ENCODE measurements at places on chromosomes 4 and X. TPM values are rescaled to one million over a fixed set of nuclear protein-coding genes. Genes with fewer than 3 reads are reported as not detected.

Gene SPANXN3
- not detected for total RNA-seq

Gene CCDC110
- 1.0 TPM for total RNA-seq

Gene RTL3
- not detected for total RNA-seq

Gene RTL5
- 36.1 TPM for total RNA-seq

Gene DACH2
- 15.8 TPM for total RNA-seq

Gene MAOA
- total RNA-seq: 1.1 TPM

Gene ADGRG4
- not detected for total RNA-seq

Gene RBMXL3
- not detected for total RNA-seq

Gene TECRL
- 0.94 TPM for total RNA-seq

Gene CLDN2
- total RNA-seq: not detected

Gene BEND2
- total RNA-seq: not detected

Gene RAB9B
- 1.9 TPM for total RNA-seq

Gene NEIL3
- 5.9 TPM for total RNA-seq

Gene ZNF732
- 1.6 TPM for total RNA-seq

Gene TMPRSS11F
- 0.86 TPM for total RNA-seq

Gene NRK
- 48.2 TPM for total RNA-seq

Gene PAK3
- total RNA-seq: 4.0 TPM

Gene POU4F2
- not detected for total RNA-seq

Gene SERTM2
- 3.7 TPM for total RNA-seq

Gene MAGIX
- total RNA-seq: 6.3 TPM

Gene AMER1
- total RNA-seq: 15.0 TPM

Gene TSPAN5
- 14.7 TPM for total RNA-seq

Gene SLC7A11
- 3.0 TPM for total RNA-seq

All from mesothelial cell of epicardium (in vitro differentiated cells).